Fibroblast of skin of right quadriceps (primary cell): ENCODE measurements at places on chromosomes 6 and 20.

DNA sequence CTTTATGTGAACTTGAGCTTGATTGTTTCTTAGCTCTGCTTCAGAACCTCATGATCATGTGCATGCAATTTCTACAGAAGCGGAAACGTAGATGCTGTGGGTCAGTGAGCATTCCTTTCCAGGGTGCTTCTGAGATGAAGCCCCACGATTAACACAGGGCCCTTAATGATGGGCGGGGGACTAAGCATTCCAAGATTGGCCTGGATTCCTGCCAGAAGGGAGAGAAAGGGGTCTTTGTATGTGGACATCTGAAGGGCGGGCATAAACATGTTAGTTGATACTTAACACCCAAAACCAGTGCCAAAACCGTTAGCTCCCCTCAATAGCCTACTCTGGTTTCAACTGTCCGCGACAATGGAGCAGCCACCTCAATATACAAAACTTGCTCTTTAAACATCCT, 46.9 kb upstream of the POU3F2 start:
- DNase-seq = no peak

DNA sequence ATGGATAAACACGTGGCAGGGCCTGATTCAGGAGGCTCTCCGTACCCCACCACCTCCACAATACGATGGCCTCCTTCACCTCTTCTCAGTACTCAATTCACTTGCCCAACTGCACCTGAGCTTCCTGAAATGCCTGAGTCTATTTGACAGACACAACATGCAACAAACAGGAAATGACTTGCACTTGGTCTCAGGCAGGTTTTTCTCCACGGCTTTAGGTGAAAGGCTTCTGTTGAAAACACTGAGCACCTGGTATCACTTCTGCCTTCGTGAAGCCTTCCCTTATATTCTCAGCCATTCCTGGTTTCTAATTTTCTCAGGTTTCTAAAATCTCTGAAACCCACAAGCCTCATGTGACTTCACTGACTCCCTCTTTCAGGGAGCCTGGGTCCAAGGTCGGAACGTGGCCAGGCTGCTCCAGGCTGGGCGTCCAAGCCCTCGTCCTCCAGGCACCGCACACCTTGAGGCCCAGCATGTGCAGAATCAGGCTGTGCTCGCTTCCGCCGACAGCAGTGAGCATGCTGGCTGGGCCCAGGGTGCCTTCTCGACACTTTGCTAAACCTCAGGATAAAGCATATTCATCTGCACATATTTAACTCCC, 34.7 kb downstream of the TAF4 start:
- DNase-seq = no peak

- no peak for DNase-seq
These were observed 13.8 kb upstream of the IYD start for GRCh38 chr6:150354754-150355571.

DNA sequence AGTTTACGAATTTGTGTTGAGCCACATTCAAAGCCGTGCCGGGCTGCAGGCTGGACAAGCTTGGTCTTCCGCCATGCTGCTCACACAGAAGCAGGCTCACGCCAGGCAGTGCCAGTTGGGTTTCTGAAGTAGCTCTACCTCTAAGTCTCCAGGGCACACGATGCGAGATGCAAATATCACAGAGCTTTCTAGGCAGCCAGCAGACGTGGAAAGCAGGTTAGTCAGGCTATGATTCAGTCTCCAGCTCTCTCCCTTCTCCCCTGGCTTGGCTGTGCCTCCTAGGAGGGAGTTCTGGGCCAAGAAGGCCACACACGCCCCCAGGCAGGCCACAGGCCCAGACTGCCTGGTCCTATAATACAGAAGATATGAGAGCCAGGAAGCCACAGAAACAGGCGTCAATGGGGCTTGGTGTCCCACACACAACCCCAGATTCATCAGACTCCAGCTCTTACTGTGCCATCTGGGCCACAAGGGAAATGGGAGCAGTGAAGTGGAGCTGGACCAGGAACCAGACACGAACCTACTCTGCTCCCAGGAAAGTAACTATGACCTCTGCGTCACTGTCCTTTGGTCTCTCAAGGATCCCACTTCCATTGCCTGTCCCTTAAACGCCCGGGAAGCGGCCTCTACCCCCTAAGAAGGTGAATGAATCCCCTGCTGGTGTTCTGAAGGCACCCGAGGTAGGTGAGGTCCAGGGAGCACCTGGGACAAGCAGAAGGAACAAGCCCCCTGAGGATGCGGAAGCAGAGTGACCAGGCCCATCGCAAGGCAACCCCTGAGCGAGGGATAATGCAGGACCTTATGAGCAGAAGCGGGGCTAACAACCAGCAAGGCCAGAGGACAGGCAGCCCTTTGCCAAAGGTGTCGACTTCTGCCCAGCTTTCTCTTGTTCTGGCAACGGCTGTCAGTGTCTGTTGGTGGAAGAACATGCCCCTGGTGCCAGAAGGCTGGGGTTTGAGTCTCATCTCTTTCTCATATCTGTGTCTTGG, 61.2 kb downstream of the GFOD1 start:
- peak; percentile 42 for DNase-seq

DNA sequence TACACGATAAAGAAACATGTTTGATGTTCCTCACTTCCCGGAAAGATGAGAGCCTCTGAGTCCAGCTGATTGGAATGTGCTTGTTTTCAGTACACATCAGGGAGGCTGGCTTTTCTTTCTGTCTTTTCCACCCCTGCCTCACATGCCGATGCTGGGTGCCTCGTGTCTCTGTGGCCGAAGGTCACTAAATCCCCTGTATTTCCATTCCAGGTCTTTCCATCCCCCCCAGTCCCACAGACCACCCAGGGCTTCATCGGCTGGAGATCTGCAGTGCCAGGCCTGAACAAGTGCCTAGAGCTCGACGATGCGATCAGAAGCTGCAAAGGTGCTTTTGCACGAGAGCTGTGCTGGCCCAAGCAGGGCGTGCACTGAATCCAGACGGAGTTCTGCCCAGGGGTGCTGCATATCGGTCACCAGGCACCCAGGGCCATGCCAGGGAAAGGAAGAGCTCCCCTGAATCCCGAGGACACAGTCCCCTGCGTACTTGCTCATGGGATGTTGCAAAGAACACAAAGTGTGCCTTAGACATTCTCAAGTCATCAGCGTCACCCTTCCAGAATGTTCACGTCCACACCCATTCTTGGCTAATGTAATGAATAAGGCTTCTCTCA, 67.9 kb downstream of the ANKRD60 start:
- DNase-seq = peak; percentile 66

GRCh38 chr6:16592223-16592911, 168.9 kb downstream of the ATXN1 start:
- no peak for DNase-seq

DNA sequence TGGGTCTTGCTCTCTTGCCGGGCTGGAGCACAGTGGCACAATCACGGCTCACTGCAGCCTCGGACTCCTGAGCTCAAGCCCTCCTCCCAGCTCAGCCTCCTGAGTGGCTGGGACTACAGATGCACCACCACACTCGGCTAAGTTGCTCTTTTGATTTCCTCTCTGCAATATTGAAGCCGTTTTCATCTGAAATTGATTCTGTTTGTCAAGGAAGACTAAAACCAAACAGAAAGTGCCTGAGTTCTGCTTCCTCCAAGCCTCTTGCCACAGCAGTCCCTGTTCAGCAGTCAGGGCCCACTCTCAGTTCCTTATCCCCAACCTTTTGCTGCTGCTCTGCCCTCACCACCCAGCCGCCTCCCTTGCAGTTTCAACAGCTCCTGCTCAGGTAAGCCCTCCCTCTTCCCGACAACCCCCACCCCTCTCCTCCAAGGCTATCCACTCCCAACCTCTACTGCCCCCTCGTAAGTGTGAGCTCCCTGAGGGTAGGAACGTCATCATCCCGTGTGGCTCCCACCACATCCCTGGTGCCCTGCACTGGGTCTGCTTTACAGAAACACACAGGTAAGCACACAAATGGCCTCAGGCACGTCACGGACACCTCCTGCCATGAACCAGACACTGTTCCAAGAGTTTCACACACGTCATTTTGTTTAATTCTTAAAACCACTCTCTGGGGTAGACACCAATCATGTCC, 70.7 kb upstream of the TAB2 start:
- DNase-seq = no peak

DNA sequence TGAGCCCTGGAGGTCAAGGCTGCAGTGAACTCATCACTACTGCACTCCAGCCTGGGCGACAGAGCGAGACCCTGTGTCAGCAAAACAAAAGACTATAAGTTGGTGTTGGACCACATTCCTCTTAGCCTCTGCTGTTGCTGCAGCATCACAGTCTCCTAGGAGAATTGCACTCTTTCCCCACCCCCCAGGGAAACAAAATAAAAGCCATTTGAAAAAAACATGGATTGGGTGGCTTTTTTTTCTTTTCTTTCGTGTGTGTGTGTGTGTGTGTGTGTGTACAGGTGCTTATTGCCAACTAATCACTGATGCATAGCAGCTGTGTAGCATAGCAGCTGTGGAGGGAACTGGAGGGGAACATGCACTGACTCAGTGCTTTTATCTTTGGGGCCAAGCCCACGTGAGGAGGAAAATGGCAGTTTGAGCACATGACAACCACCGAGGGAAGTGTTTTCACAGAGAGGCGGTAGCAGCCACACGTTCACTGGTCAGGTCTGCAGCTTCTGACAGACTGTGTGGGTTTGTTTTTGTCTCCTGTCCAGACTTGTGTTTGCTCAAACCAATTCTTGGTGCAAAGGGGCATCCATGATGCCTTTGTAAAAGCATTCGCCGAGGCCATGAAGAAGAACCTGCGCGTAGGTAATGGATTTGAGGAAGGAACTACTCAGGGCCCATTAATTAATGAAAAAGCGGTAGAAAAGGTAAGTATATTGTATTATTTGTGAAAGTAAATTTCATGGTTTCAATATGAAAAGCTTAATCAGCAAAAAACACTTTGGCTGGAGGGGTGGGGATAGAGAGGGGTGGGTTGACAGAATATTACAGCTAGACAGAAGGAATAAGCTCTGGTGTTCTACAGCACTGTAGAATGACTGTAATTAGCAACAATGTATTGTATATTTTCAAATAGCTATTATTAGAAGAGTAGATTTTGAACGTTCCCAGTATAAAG, 27.7 kb downstream of the ALDH5A1 start:
- no peak for DNase-seq

DNA sequence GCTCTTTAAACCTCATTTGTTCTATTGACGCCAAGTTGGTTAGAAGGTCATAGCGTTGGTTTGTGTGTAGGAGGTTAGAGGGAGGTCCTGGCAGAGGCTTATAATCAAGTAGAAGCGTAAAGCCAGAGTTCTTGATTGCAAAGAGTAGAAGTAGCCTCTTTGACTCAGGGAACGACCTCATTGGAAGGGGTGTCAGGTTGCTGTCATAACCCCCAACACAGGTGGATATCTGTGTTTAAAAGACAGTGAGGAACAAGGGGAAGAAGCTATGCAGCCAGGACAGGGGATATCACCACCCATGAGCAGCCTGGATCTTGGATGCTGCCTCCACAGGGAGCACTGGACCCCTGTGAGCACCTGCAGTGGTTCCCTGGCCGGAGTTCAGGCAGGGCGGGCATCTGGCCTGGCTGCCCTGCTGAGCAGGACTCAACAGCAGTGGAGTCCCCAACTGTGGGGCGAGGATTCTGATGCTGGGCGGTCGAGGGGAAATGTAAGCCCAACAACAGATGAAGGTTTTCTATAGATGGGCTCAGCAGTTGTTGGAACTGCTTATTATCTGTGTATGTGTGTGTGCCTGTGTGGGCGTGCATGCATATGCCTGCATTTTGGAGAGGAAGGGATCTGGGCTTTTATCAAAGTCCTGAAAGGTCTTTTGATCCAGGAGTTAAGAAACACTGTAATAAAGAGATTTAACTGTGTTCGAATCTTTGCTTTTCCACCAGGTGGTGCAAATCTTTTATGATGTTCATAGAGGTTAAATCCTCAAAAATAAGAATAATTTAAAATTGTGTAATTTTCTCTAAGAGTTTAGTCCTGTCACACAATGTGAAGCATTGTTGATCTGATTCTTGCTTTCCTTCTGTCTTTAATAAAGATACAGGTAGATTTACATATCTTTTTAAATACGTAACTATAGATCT, 27.7 kb downstream of the HIVEP1 start:
- no peak for DNase-seq

GRCh38 chr20:380763-381580, 412 bp downstream of the TRIB3 start:
- DNase-seq = peak; percentile 75

DNA sequence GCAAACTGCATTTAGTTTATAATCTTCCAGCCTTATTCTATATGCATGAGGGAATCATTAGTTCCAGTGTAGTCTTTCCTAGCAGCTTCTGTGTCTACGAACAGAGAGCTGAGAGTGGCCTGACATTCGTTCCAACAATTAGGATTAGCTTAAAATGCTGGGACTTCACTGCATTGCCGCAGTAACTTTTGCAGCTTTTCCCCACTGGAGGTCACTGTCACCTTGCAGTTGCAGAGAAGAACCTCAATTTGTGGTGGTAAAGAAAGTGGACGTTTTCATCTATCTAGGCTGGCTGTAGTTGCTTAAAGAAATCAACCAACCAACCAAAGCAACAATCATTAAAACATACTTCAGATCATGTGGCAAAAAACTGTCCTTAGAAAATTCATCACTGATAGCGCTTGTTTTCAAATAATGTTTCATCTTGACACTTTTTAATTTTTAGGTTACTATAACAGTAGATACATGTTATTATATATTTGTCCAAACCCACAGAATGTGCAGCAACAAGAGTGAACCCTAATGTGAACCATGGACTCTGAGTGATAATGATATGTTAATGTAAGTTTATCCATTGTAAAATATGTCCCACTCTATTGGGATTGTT, 12.2 kb downstream of the MYLK4 start:
- DNase-seq = peak; percentile 60

DNA sequence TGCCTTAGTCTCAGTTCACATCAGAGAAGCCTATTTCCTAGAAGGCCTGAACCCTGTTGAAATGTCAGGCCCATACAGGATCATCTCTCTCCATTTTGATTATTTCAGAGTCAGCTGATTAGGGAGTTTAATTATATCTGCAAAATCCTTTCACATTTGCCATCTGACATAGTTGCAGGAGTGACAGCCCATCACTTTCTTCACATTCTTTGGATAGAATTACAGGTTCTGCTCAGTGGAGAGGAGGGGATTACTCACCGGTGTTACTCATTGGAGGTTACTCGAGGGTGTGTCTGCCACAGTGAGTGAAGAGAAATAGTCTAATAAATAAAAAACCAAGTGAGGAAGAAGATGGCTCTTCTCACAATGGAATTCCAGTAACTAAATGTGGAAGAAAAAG, 216.8 kb downstream of the TMEM242 start:
- DNase-seq = peak; percentile 66

- DNase-seq = no peak
These were observed 1.2 kb upstream of the DSE start for GRCh38 chr6:116369540-116369939.

DNA sequence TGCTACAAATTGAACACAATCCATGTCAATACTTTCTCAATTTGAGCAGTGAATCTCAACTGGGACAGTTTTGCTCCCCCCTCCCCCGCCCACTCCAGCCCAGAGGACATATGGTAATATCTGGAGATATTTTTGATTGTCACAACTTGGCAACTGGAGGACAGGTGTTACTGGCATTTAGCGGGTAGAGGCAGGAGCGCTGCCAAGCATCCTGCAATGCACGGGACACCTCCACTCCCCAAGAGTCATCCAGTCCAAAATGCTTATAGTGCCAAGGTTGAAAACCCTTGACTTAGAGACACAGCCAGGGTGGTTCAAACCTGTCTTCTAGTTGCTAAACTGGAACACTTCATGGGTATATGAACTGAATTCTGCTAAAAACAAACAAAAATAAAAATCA, 26.9 kb upstream of the LRRC1 start:
- no peak for DNase-seq
